ENCODE measurements at places on chromosomes 1 and 21.

DNA sequence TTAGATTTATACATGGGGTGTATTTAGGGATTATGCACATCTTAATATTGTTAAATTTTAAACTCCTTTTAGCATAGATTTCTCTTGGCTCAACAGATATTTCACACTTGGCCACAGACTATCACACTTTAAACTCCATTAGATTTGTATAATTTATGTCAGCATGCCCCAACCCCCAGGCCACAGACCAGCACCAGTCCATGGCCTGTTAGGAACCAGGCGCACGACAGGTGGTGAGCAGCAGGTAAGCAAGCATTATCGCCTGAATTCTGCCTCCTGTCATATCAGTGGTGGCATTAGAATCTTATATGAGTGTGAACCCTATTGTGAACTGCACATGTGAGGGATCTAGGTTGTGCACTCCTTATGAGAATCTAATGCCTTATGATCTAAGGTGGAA is 34.8 kb downstream of the SUCO start:
- DNase-seq, result no peak

- DNase-seq, result no peak
Measured at GRCh38 chr1:91803123-91803522, 82.8 kb downstream of the TGFBR3 start.

DNA sequence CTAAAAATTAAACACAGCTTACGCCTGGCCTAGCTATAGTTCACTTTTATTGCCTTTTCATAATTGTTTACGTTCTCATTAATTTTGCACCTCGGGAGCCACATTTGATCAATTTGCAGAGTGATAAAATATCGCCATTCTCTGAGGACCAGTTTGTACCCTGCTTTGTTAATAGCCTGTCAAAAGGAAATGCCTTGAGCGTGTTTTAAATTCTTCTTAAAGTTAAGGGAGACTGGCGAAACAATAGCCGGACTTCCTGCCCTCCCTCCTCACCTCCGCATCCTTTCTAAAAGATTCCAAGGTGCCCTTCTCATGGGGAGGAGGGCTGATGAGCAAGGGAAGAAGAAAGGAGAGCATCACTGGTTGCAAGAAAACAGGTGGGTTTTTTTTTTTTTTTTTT is 271.6 kb downstream of the KCNJ6 start:
- DNase-seq, result no peak

DNA sequence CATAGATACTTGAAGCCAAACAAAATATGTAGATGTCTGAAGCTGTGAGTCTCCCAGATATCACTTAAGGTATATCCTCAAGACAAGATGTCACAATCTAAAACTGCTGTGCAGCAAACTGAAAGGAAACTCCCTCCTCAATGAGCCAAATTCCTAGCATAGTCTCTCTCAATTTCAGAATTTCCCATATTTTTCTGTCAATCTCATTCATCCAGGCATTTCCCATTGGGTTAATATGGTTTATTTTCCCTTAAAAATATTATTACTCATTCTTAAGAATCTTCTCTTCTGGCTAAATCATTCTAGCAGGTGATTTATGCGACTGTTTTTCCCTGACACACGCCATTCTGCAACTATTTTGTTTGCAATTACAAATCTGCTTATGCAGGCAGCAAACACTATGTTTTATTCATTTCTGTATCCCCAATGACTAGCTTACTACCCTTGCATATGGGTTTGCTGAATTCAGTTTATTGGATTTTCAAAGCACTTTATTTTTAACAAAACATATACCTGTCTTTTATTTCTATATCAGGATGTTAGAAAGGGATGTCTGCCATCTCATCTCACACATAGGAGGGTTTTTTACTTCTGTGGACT is 69.9 kb downstream of the TNFSF4 start:
- peak; percentile 41 for DNase-seq

- DNase-seq, result no peak
Measured at GRCh38 chr1:204495078-204495753, 611 bp upstream of the PIK3C2B start.

DNA sequence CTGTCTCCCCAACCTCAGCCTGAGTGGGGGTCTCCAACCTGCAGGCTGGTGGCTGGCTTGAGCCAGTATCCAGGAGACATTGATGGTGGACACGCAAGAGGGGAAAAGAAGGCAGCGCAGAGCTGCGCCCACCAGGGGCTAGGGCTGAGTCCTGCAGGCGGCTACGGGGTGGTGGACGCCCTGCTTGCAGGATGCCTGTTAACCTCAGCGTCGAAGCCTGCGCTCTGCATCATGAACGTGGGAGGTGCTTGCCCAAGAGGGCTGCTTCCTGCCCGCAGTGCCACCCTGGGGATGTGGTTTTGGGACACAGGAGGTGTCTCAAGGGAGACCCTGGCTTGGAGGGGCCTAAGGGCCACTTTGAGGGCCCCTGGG is 11.6 kb downstream of the CFAP410 start:
- no peak for DNase-seq

DNA sequence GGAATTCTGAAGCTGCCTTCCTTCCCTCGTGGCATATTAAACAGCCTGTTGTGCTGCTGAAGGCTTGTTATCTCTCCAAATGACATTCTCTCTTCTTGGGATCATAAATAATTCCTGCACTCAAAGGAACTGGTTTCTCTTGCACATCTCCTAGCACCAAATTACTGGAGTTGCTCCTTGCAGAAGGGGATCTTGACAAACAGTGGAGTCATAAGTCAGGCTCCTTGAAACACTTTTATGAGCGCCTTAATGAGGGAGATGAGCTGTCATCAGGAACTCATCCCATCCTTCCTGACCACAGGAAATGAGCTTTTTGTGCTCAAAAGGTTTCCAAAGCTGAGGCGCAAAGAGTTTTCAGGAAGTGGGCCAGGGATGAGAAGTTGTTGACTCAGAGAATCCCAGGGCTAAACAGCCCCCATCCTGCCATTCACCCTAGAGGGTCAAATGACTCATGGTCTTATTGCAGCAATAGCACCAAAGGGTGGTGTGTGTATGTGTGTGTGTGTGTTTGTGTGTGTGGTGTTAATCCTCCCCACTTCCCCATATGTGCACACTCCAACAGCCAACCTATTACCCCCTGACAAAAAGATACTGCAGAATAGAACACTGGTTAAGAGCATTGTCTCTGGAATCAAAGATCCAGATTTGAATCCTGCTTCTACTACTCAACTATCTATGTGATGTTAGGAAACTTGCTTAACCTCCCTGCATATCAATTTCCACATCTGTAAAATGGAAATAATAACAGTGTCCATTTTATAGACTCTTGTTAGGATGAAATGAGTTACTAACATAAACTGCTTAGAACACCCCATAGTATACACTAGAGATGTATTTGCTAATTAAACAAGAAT is 2.8 kb upstream of the PHC2 start:
- peak; percentile 100 for DNase-seq

DNA sequence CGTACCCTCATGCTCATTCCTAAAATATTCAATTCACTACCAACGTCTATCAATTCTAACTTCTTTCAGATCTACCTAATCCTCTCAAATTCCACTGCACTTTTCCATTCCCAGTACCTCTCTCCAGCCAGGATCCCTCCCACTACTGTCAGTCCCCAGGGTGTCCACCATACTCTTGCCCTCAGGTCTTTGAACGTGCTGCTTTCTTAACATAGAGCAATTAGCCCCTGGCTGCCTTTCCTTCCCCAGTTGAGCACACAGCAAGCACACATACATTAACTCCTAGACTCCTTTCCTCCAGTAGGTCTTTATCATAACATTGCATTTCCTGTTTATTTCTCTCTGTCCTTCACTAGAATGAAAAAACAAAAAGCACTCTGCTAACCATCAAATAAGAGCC is 126.7 kb downstream of the NTNG1 start:
- DNase-seq, result no peak

DNA sequence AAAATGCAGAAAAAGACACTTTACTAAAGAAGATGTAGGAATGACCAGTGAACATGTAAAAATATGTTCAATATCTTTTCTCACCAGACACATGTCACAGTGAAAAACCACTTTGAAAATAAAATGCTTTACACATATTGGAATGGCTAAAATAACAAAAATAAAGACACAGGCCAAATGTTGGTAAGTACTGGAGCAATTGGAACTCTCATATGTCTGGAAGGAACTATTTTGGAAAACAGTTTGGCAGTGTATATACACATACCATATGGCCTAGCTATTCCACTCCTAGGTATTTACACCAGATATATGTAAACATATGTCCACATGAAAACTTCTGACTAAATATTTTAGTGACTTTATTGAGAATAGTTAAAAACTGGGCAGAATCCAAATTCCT is 927.2 kb downstream of the BRINP3 start:
- no peak for DNase-seq

DNA sequence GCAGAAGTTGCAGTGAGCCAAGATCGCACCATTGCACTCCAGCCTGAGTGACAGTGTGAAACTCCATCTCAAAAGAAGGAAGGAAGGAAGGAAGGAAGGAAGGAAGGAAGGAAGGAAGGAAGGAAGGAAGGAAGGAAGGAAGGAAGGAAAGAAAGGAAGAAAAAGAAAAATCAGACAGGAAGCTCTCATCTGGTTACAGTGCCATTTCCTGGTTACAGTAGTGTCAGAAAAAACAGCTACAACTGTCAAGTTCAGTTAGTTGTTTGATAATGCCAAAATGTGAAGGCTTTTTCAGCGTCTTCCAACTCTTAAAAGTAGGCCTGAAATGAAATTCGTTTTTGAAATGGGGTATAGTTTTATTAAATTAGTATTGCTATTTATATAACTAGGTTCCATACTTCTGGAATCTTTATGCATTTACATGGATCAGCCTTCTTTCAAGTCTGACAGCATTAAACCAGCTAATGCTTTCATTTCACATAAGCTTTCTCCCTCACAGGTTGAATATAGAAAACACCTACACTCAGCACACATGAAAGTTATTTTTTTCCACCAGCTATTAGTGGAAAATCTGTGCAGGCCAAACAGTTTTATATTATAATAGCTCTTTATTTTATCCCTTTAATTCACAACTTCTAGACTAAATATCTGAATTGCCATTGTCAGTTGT is 21.2 kb downstream of the PTPN22 start:
- DNase-seq, result no peak

DNA sequence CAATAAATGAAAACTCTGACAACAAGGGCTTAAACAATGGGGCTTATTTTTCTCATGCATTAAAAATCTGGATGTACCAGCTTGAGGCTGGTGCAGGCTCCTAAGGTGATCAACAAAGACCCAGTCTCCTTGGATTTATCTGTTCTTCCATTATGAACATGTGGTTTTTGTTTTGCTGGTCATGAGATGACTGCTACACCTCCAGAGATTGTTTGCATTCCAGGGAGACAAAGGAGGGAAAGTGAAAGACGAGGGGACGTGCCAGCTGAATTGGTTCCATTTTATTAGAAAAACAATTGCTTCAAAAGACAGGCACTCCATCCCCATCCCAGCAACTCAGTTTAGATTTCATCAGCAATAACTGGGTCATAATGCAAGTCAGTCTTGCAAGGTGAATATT is 90.9 kb upstream of the KCNK1 start:
- no peak for DNase-seq

GRCh38 chr1:239730378-239730777 is 344.0 kb downstream of the CHRM3 start:
- no peak for DNase-seq

DNA sequence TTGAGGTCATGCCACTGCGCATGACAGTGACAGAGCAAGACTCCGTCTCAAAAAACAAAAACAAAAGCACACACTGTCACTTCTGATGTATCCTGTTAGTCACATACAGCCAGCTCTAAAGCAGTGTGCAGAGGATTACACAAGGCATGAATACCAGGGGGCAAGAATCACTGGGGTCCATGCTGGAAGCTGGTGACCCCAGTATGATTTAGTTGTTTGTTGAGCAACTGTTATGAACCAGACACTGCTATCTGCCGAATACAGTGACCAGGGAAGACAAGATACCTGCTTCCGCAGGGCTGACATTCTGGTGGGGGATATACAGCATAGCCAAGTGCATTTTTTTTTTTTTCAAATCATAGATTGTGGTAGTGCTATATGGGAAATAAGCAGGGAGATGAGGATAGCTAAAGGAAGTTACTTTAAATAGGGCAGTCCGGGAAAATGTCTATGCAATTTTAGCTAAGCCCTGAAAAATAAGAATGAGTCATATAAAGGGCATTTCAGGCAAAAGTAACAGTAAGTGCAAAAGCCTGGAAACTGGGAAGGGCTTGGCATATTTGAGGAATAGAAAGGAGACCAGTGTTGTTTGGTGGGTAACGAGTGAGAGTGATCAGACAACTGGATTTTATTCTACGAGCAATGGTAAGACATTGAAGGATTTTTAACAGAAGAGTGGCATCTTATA is 69.7 kb downstream of the ADSS2 start:
- peak; percentile 82 for DNase-seq
